Motor neuron (in vitro differentiated cells): ENCODE measurements at places on chromosomes 2 and 18. TPM values are rescaled to one million over a fixed set of nuclear protein-coding genes. Genes with fewer than 3 reads are reported as not detected.

GRCh38 chr2:109644571-109645275 is 30.6 kb downstream of the SOWAHC start:
- ATAC-seq = peak; percentile 86

The PKDCC gene
- total RNA-seq = 3.2 and 5.2 TPM in 2 replicates

DNA sequence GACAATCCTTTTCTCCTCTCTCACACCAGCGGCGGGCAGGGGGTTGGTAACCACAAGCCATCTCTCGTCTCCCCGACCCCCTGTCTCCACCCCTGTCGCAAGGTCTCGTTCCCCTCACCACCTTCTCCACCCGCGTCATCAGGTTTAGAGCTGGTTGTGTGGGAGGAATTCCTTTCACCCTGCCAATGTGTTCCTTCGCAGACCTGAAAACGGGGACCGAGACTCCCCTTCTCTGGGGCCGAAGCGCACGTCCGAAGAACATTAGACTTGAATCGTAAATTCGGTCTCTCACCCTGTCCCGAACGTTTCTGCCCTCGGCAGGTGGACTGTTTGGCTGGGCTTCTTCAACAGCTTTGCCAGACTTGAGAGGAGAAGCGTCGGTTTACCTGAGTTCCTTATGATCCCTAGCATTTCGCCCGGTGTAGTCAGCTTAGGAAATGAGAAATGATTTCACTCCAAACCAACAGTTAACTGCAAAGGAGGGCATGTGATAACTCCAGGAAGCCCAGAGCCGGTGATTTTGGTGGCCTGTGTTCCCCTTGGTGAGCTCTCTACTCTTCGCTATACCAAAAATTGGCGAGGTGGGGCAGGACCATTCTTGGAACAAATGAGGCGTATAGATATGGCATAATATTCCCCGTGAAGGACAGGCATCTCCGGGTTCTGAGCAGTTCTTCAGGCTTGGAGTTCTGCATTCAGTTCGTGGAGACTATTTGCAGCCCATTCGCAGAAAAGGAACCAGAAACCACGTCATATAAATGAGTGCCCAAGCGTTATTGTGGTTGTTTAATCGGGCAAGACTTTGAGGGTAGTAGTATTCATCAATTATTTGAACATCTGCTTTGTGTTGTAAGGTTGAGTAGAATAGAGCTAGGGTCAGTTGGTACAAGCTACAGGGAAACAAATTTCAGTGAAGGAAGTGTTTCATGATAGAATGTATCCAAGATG is 694 bp downstream of the CFAP36 start:
- peak; percentile 44 for ATAC-seq

DNA sequence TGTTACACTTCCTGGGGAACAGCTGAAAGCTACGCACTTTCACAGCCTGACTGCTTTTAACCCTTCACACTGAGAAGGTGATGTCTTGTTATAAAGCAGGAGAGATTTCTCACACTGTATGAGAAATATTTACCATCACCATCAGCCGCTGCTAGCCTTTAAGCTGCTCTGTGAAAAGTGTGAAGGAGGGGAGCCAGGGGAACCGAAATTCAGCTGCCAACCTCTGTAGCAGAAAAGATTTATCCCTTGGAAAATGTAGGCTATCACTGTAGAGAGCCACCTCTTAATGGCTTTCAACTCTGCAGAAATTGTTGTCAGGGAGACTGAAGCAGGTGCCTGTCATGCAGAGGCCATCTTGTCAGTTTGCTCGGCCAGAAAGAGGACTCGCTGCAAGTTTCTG is 145.3 kb downstream of the SP3 start:
- peak; percentile 63 for ATAC-seq

DNA sequence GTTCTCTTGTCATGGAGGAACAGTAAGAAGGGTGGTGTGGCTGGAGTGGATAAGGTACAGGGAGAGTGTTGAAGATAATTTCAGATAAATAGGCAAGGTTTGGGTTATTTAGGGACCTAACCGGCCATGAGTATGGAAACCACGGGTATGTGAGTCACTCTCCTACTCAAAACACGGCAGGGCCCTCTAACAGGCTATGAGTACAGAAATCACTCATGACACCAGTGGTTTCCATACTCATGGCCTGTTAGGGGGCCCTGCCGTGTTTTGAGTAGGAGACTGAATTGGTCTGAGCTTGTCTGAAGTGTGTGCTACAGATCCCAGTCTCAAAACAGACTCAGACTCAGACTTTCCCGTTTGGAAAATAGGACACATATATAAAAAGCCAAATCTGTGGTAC is 428.4 kb upstream of the HNMT start:
- ATAC-seq = no peak

GRCh38 chr2:172680436-172681068 is 55.1 kb upstream of the RAPGEF4 start:
- ATAC-seq = peak; percentile 74

The ASIC4 gene
- total RNA-seq = 2.9 and 6.5 TPM in 2 replicates

DNA sequence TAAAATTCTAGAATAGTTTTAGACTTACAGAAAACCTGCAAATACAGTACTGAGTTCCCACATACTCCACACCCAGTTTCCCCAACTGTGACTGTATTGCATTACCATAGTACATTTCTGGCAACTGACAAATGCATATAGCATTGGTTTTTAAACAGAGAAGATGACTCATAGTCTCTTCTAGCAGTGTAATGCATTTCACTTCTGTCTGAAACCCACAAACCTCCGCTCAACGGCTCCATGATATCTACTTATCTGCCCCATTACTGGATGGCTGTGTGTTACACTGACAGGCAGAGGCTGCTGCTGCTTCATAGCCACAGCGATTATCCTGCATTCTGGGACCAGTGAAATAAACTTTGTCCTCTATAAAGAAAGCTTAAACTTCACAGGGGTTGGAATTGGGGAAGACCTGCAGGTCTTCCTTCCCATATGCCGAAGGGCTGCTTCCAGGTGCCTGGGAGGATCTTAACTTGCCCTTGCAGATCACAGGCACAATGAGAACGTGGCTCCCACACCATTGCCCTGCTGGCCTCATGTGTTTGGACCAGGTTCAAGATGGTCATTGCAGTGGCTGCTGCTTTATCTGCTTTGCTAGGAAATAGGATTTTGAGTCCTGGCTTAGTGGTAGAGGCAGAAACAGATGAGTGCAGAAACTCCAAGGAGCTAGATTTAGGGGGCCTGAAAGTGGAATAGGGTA is 742.6 kb upstream of the HS6ST1 start:
- ATAC-seq = peak; percentile 96

DNA sequence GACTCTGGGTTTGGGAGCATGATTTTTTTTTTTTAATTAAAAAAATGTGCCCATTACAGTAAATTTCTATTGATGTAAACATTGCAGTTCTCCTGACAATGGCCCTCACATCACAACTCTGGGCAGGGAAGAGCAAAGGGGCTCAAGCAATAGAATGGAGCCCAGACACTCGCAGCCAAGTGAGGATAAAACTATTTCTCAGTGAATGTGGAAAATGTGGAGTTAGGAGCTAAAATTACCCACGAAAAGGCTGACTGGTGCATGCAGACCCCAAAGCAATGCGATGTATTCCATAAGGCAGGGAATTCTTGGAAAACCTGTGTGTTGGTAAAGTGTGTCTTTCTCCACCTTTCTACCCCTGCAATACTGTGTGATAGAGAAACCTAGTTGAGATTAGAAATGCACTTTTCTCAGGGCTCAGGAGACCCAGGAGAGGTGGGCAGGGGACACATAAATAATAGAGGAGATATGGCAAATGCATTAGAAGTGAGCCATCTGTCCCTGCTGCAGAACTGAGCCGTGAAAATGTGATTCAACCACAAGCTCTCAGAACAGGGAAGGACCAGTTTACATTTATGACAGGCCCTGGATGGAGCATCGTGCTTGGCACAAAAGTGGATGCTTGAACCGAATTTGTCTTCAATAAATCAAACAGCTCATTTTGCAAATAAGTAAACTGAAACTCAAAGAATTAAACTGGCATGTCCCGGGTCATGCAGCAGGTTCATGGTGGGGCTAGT is 100.1 kb downstream of the MYCN start:
- no peak for ATAC-seq

- no peak for ATAC-seq
Observed at GRCh38 chr2:238439917-238440316, 13.2 kb downstream of the ASB1 start.

The PPP1R1C gene
- 0.46 TPM in 1 of 2 replicates, not detected in the other for total RNA-seq

The COL3A1 gene
- 0.71 and 0.92 TPM in 2 replicates for total RNA-seq

GRCh38 chr2:197184959-197185586 is 125.5 kb downstream of the ANKRD44 start:
- no peak for ATAC-seq

GRCh38 chr2:62524293-62524941 is 18.4 kb upstream of the TMEM17 start:
- no peak for ATAC-seq

- no peak for ATAC-seq
Observed at GRCh38 chr2:41364842-41365241, 683.0 kb upstream of the PKDCC start.

The REG1B gene
- not detected in 2 replicates for total RNA-seq

The HNMT gene
- total RNA-seq = 0.31 and 0.54 TPM in 2 replicates

- no peak for ATAC-seq
Observed at GRCh38 chr2:108858894-108859293, 72.3 kb downstream of the CCDC138 start.

The AQP4 gene
- 0.15 TPM in 1 of 2 replicates, not detected in the other for total RNA-seq

DNA sequence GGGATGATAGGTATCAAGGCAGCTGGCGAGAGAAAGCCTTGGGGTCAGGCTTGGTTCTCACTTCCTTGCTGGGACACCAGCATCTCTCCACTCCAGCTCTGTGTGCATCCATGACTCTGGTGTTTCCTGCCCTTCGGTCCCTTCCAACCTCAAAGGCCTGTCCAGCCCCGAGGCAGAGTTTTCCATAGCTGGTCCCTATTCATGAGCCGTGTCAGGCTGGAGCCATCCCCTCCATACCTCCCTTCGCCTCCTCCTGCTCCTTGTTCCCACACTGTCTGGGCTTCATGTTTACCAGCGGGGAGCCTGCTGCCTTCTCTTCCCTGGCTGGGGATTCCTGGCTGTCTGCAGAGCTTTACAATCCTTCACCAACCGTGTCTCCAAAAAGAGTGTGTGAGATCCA is 51.2 kb downstream of the DYSF start:
- no peak for ATAC-seq

DNA sequence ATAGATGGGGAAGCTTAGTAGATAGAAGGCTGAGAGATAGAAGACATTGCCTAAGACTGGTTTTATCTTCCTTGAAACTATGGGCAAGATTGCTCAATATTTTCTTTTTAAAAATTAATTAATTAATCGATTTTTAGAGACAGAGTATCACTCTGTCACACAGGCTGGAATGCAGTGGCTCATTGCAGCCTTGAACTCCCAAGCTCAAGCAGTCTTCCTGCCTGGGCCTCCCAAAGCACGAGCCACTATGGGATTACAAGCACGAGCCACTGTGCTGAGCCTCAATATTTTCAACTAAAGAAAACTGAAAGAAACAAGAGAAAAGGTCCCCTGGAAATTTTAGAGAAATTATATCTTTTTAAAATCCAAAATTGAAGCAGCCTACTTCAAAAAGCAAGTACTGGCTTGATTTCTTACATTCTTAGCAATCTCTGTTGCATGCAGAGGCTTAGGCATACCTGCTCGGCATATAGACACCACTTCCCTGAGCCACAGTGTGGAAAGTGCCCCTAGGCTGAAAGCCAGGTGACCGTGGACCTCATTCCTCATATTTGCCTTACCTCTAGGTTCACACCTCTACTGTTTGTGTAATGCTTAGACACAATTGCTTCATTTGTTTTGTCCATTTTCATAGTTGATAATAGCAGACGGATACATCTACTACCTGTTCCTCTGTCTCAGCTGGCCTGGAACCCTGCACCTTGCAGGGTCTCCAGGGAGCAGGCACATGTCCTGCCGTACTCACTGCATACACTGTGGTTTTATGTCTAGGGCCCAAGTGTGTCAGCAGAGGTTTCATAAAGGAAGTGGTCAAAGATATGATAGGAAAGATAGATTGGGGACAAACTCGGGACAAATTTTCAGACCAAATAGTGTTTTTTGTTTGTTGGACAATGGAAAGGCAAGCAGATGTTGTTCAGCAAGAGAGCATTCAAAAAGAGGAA is 166.5 kb upstream of the ALPP start:
- no peak for ATAC-seq

DNA sequence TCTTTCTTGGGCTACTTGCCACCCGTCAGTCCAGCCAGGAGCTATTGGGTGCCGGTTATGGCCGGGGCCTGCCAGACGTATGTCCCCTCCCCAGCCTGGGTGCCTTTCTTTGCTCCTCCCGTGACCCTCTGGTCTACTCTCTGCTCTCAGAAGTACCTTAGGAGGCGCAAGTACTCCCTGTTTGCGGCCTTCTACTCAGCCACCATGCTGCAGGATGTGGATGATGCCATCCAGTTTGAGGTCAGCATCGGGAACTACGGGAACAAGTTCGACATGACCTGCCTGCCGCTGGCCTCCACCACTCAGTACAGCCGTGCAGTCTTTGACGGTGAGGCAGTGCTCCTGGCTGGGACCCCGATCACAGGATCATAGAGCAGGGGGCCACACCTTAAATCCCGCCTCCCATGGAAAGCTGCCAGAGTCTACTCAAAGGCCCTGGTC is 99.5 kb downstream of the DYSF start:
- ATAC-seq = no peak

The SERPINB4 gene
- not detected in 2 replicates for total RNA-seq

GRCh38 chr2:150880986-150881385 is 380.7 kb downstream of the RBM43 start:
- no peak for ATAC-seq
